ENCODE measurements at places on chromosomes 12 and 14. TPM values are rescaled to one million over a fixed set of nuclear protein-coding genes. Genes with fewer than 3 reads are reported as not detected.
A peak's percentile ranks its signal among the peaks of the same experiment; 100 is the strongest.

Gene PIP4K2C
- 20.4 TPM for total RNA-seq

DNA sequence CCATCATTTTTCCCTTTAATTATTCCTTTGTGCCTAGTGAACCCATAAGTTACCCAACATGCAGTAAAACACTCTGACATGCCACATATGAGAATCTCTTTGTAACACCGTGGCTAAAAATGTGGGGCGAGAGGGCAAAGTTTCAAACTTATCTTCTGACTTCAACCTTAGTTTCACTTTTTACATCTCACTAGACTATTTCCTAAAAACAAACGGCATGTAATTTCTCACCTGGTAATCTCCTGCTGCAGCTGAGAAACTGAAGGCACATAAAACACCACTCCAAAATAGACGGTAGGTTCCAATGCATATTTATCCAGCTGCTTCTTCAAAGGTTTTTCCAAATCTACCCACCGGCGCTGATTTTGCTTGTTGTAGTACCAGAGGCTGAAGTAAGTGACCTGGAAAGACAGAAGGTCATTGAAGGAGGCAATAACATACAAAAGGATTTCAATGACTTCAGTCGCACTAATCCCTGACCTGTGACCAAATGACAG is 37.9 kb downstream of the PTPN21 start:
- H3K27me3 ChIP-seq = peaks cover 21% of the 10 kb centered on the region
- H3K4me1 ChIP-seq = peaks cover 8% of the 10 kb centered on the region
- H3K4me3 ChIP-seq = peak overlapping the region; percentile 3
- no peak overlapping the region for H3K27ac ChIP-seq

DNA sequence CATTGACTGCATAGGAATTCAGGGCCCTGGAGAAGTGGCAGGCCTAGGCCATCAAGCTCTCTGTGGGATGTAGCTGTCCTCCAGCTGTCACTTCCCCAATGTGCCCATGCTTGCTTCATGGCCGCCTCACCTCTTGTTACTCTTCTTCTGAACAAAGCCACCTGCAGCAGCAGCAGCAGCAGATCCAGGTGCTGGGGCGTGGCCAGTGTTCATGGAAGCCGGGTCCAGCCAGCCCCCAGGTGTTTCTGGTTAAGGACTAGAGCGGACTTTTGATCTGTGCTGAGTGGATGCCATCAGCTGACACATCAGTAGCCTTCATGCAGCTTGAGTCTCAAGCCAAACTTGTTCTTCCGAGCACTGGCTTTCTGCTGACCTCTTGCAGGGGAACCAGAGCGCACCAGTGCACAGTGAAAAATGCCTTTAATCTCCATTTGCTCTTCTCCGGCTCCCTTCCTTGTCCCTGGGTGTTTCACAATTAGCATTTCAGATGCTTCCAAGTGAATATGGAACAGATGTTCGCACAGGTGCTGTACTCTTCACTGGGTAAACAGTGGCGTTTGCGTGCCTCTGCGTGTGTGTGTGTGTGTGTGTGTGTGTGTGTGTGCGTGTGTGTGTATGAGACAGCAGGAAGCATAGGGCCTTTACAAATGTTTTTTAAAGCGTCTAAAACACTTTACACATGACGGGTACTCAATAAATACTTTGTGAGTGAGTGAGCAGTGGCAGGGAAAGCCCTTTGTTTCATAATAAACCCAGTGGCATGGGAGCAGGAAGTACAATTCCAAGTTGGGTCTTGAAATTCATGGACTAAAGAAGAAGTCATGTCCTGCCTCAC is 20.1 kb downstream of the TPCN1 start:
- no peak for DNase-seq
- peaks cover 3% of the 10 kb centered on the region for H3K36me3 ChIP-seq

GRCh38 chr12:31914927-31915326 is 44.3 kb upstream of the RESF1 start:
- no peak for DNase-seq
- H3K4me1 ChIP-seq = no peaks in the 10 kb centered on the region
- H3K27ac ChIP-seq = no peak overlapping the region
- peaks cover 13% of the 10 kb centered on the region for H3K36me3 ChIP-seq

- H3K36me3 ChIP-seq = no peaks in the 10 kb centered on the region
- no peak for DNase-seq
- no peak overlapping the region for H3K27ac ChIP-seq
- peaks cover 23% of the 10 kb centered on the region for H3K4me1 ChIP-seq
These were observed 2.9 kb downstream of the PRPF40B start for GRCh38 chr12:49626169-49626835.

- no peaks in the 10 kb centered on the region for H3K4me1 ChIP-seq
- H3K36me3 ChIP-seq = no peaks in the 10 kb centered on the region
- H3K4me3 ChIP-seq = no peak overlapping the region
- H3K27ac ChIP-seq = no peak overlapping the region
These were observed 26.4 kb upstream of the FGF6 start for GRCh38 chr12:4472046-4472445.

- peaks cover 1% of the 10 kb centered on the region for H3K4me1 ChIP-seq
- no peak for DNase-seq
These were observed 83.6 kb downstream of the CCDC92 start for GRCh38 chr12:123888989-123889388.

DNA sequence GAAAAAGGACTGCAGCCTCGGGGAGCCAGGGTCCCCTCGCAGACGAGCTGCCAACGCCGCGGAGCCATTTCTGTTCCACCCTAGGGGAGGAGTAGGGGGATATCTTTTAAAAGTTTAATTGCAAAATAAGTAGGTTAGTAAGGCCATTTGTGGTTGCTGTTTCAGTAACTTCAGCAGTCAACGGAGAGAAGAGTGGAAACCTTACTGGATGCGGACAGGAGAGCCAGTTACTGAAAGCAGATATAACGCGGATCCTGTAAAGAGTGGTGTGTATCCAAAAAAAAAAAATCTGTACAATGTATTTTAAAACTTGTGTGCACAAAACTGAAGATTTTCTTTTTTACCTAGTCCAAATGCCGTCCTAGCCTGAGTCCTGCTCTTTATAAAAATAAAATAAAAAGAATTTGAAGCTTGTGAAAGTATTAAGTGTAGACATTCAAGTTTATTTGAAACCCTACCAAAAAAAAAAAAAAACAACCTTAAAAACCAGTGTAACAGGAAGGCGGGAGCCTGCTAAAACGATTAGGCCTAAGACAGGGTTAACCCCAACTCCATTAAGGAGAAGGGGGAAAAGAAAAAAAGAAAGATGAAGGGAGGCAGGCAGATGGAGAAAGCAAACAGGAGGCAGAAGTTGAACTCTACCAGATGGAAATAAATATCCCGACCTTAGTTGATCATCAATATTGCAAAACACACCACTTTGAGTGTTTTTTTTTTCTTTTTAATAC is 1.0 kb upstream of the BTG1 start:
- DNase-seq = no peak
- peaks cover 60% of the 10 kb centered on the region for H3K36me3 ChIP-seq
- peak overlapping the region; percentile 99 for H3K27ac ChIP-seq
